Endothelial cell of umbilical vein (primary cell): ENCODE measurements at places on chromosomes 16 and 17.

- no peak for DNase-seq
These were observed 9.6 kb upstream of the MPP2 start for GRCh38 chr17:43917016-43917347.

GRCh38 chr17:35046740-35047283, 16.7 kb downstream of the RFFL start:
- DNase-seq = peak; percentile 74

DNA sequence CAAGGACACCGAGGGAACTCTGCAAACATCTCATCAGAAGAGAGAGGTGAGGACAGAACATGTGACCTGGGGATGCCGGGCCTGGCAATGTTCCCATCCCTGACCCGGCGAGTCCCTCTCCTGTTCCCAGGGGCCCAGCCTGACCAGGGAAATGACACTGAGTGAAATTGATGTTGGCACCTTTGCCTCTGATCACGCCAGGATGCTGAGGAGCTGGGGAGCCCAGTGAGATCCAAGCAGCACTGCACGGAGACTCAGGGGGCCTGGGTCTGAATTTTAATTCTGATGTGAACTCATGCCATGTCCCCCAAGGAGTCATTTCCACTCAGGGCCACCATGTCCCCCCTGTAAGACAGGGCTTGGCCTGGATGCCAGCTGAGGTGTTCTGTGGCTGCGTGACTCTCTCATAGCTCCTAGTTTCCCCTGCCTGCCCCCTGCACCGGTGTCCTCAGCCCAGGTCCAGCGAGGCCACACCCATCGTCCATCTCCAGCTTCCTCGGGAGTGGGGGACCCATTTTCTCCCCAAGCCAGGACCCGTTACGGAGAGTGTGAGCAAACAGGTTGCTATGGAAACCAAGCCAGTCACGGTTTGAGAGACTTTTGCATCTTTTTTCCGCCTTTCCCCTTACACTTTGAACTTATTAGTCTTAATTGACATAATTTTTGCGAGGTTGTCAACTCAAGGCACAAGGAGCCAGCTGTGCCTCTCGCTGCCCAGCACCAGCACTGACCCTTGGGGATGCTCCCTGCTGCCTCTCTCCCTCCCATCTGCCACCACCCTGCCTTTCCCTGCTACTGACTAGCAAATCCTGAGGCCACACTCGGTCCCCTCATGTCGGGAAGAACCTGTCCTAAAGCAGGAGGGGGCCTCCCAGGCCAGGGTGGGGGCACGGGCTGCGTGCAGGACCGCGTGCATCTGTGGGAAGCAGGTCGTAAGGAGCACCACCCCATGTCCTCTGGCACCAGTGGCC, 150.0 kb downstream of the SDK2 start:
- no peak for DNase-seq

DNA sequence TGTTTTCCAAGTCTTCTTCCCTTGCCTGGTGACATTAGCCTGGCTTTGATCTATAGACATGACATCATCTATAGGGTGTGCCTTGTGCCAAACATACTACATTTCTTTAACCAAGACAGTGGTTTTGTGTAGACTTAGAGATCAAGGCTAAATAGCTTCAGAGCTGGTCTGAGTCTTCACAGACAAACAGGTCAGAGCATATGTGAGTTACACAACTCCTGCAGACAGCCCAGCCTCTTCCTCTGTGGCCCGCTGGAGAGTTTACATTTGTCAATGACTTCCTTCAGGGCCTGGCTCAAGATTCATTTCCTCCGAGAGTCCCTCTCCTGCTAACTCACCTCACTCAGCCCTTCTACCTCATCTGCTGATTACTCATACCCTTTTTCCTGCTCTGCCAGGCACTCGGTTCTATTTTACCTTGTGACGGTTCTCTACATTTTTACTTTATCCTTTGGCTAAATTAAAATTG, 73.1 kb upstream of the TANC2 start:
- peak; percentile 83 for DNase-seq

DNA sequence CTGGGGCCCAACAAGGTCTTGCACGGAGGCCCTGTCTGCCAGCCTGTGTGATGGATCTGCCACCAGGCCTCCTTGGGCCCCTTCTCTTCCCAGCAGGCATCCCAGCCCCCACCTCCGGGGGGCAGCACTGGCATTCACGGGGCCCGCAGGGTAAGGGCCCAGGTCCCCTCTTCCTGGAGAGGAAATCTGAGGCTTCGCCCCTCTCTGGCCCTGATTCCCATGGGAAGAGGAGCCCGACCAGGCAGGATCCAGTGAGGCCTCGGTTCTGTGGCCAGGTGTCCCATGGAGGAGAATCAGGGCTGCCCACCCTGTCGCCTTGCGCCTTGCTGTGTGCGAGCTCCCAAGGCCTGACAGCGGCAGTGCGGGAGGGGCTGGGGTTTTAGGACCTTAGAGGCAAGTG, 48.4 kb downstream of the PDPK1 start:
- DNase-seq = no peak

DNA sequence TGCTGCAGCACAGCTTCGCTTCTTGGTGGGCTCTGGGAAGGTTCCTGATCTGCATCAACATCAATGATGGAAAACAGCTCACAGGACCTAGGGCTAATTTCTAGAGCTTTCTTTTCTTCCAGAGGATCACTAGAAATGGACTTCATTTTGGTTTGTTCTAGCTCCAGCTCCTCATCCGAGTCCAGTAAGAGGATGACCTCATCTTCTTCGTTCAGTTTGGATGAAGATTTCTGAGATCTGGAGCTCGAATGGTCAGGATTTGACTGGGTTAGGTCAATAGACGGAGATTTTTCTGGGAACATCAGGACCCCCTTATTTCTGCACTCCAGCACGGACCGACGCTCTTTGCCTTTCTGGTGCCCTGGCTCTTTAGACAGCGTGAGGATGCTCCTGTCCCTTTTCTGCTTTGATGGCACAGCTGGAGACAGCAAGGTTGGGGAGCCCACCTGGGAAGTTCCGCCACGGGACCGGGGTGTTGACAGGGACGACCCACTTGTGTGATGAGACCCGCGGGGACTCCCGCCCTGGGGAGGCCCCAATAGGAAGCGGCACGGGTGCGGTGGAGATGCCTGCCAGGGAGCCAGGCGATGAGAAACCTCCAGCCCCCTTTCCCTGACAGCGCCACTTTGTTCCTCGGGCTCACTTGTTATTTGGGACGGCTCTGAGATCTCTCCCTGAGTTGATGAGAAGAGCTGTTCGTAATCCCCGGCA, 12.9 kb upstream of the NLRC3 start:
- DNase-seq = no peak

DNA sequence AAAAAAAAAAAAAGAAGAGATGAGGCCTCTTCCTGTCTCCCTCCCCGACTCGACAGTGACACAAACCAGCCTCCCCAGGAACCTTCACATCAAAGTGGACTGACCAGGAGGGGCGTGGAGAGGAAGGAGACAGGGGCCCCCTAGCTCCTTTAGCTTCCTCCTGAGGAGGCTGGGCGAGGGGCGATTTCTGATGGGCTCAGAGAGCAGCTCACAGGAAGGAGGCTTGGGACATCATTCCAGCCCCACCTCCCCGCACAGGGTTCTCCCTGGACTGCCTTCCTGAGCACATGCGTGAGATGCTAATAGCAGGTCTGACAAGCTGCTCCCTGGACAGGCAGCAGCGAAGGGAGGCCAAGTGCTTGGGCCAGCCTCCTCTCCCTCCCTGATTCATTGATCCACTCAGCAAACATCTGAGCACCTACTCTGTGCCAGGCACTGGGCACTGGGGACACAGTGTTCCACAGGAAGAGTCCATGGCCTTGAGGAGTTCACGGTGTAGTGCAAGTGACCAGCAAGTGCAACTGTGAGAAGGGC, 14.4 kb upstream of the DOK4 start:
- no peak for DNase-seq
